ENCODE measurements at places on chromosomes 6 and 20.

DNA sequence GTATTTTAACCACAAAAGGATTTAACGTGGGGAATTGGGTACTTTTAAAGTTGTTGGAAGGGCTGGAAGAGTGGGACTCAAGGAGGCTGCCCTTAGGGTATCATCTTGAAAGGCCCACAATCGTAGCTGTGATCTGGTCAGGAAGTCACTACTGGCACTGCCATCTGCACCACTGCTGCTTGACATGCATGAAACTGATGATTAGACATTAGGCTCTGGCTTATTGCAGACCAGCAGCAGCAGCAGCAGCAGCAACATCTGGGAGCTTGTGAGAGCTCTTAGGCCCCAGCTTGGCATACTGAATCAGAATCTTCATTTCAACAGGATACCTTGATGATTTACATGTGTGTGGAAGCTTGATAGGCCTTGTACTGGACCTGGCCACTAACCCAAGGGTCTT lies 68.6 kb downstream of the PHF20 start:
- DNase-seq: no peak

DNA sequence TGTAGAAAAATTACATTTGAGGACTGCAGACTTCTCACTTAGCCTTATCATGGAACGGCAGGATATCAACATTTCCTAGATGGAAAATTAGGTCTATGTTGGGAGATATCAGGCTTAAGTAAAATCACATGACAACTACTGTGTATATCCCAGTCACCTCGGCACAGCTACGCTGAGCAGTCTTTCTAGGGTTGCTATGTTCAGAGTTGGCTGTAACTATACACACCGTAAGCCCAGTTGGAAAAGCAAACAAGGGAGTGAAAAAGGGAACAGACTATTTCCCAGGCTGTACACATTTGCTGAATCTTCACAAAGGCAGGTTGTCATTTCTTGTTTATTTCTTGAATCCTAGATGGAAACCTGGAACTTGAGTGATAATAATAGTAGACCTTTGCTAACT lies 80.7 kb upstream of the PTPRK start:
- no peak for DNase-seq

DNA sequence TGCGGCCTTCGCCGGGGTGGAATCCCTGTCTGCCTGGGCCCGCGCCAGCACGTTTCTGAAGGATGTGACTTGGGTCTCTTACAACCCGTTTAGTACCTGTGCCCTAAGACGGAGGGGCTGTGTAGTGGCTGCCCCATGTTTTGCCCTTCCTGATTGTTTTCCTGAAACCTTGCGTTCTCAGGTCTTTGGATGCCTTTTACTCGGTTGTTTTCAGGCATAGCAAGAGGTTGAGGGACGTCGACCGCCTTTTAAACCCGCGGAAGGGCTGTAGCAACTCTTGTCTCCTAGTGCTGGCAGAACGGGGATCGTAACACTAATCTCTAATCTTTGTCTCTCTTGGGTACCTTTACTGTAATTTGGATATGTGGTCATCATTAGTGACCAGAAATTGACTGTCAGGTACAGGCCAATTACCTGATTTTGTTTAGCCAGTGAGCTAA lies 706 bp upstream of the NANP start:
- no peak for DNase-seq

- no peak for DNase-seq
Measured at GRCh38 chr20:46900826-46901225, 6.2 kb downstream of the EYA2 start.

GRCh38 chr6:43893073-43893472 lies 123.1 kb downstream of the VEGFA start:
- no peak for DNase-seq

GRCh38 chr20:49675368-49676151 lies 38.1 kb downstream of the B4GALT5 start:
- DNase-seq: no peak

DNA sequence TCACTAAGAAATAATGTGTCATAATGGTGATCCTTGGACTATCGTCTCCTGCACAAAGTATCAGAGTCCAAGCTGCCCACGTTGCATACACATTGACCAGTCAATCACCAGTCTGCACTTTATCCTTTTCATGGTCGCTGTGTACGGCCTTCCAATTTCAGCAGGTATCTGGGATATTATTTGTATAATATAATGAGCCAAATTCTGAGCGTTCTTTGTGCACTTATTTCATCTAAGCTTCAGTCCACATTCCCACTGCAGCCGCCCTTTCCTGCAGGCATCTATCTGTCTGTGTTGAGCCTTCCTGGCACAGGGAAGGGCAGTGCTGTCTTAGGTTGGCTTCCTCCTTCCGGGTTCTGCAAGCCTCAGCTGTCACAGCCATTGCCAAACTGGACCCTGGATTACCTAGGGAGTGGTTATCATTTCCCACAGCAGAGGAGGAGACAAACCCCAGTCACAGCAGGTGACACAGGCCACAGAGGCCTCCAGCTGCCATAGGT lies 174.3 kb downstream of the TTLL2 start:
- no peak for DNase-seq

DNA sequence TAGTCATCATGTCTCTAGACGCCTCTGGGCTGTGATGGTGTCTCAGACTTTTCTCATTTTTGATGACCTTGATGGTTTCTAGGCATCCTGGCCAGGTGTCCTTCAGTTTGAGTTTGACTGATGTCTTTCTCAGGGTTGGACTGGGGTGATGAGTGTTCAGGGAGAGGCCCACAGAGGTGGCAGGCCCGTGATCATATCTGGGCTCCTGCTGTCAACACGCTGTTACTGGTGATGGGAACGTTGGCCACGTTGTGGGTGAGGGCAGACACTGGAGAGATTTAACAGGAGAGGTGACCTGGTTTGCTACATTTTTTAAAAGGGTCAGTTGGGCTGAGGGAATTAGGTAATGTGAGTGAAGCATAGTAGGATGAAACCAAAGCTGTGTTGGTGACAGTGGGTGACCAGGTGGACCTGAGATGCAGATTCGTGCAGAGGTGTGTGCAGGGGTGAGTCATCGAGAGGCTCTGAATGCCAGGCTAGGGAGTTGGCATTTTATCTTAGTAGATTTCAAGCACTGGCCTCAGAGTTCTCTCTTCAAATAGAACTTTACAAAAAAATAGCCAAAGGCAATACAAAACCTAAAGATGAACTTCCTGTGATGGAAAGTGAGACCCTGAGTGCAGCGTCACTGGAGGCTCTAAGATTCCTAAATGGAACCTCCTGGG lies 174.1 kb downstream of the CDH26 start:
- no peak for DNase-seq

GRCh38 chr20:46291401-46291800 lies 16.9 kb downstream of the CDH22 start:
- DNase-seq: no peak

DNA sequence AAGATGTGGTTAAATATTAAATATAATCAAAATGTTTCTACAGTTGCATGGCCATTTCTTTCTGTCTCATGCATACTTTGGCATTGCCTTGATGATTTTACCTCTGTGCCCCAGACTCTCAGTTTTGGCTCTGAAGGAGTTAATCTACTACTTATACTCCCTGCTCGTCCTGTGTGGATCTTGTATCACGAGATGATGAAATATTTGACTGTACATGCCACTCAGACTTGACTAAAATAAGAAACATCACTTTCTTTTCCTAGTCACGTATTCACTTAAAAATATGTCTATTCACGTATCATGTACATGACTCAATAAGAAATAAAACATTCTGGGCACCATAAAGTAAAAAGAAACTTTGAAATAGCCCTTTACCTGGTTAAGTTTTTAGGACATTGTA lies 397.7 kb downstream of the RFPL4B start:
- no peak for DNase-seq

DNA sequence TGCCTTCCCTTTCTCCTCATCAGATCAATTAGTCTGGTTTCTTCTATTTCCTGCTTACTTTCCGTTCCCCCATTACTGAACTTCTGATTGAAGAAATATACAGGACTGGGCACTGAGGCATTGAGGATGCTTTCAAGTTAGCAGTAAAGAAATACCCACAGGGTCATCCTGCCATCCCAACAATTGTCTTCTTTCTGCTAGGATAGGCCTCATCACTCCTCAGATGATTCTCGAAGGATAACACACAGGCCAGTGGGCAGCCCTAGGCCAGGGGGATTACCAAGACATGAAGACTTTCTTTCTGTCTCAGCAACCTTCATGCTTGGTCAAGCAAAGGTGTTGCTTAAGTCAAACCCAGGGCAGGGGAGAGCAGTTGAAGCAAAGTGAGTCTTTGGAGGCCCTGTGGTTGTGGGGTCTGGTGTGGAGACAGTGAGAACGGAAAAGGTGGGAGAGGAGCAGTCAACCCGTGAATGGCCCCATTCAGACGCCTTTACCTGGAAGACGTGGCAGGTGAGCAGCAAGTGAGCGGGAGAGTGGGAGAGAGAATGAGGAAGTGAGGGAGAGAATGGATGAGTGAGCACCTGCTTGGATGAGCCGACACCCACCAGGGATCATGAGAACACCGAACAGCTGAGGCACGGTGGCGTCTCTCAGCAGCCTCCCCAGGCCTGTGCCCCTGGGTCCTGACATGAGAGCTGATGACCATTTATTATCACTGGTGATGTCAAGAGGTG lies 462.9 kb downstream of the PREX1 start:
- DNase-seq: no peak

- DNase-seq: no peak
Measured at GRCh38 chr6:152071318-152071717, 263.8 kb downstream of the ESR1 start.

DNA sequence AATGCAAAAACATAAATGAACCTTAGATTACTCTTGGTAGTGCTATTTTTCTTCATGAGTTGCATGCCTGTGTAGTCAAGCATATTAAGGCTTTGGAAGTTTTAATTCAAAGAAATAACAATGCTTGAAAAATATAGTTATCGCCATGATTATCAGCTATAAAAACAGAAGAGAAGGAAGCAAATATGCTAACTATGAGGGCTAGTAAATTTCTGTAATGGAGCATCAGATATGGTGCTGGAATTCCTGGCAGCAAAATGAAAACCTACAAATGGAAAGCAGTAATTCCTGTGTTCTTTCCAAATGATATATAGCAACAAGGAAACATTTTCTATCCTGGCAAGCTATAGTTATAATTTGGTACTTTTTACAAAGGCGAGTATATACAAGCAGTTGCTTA lies 29.7 kb downstream of the DOP1A start:
- DNase-seq: no peak

GRCh38 chr6:22149501-22150367 lies 147.1 kb downstream of the PRL start:
- DNase-seq: no peak

DNA sequence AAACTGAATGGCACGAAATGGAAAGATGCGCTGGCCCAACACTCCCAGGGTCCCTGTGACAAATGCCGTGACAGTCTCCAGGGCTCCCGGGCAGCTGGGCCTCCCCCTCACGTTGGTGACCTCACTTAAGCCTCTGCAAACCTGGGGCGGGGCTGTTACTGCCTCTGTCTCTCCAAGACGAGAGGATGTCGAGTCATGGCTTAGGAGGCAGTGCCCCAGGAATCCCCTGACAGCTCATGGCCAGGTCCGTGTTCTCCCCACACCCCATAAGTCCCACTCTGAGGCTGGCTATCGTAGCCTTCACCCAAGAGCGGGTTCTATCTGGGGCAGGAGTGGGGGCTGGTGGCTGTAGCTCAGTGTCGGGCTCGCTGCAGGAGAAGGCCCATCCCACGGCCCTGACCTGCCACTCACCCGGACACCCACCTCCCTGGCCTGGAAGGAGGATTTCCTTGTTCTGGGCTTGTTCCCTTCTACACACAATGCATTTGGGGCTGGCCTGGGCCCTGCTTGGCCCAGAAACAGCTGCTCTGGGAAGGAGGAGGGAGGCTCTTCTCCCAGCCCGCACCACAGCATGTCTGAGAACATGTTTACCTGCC lies 5.6 kb upstream of the RPS21 start:
- DNase-seq: no peak

- no peak for DNase-seq
Measured at GRCh38 chr6:153063936-153064335, 61.4 kb upstream of the MTRF1L start.

DNA sequence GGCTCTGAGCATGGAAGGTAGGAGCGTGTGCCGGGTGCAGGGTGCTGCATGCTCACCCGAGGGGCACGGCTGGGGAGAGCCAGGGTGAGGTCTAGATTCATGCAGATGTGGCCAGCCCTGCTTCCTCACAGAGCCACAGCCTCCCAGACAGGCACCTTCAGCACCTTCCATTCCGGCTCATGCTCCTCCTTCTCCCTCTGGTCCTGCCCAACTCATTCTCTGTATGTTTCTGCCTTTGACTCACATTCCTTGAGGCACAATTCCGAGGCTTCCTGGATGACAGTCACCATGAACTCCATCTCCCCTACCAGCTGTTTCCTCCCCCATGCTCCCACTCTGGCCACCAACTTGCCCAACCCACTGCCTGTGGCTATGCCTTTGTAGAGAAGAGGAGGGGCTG lies 35.4 kb downstream of the DACT2 start:
- no peak for DNase-seq

- no peak for DNase-seq
Measured at GRCh38 chr6:35543459-35544193, 30.9 kb upstream of the TULP1 start.

DNA sequence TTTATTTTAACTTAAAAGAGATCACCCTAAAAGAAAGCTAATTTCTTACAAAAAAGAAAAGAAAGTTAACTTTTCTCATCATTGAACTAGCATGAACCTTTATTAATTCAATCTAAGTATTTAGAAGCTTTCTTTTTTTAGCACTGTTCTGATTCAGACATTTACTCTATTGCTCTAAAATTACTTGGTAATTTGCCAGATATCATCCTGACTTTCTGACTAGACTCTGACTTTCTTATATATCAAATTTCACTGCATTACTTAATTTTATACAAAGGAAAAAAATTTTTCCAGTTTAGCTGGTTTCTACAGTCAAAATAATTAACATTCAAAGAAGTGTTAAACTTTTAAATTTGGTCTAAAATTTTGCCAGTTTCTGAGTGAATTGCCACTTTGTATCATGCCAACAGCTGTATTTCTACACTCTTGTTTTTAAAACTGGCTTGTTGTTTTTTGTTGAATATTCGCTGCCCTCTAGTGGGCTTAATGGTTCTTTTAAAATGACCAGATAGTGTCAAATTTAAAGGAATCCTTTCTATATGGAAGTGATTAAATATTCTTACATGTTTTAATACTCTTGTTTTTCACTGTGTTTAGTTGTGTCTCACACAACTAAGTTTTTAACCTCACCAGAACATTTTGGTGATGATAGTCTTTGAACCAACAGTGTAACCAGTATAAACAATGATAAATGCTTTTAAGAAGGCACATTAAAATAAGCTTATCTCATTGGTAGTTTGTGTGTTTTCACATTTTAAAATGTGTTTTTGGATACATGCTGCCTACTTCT lies 102.0 kb downstream of the POPDC3 start:
- no peak for DNase-seq

DNA sequence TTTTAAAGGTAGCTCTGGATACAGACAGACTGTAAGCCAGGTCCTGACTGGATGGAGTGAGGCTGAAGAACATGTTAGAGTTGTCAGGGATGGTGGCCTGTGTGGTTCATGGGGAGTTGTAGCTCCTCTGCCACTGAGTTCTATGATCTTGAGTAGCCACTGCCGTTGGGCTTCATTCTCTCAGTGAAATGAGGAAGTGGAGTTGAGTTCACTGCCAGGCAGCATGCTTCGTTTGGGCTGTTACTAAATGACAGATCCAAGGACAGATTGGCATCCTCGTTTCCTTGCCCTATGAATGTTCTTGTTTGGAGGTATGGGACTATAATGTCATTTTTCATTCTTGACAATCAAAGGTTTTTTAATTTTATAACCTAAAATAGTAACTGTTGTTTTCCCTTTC lies 37.2 kb downstream of the SCAND1 start:
- DNase-seq: no peak

- no peak for DNase-seq
Measured at GRCh38 chr6:29011276-29011734, 6.2 kb upstream of the ZNF311 start.
